HS-27A (cell line): ENCODE measurements at places on chromosomes 5 and 9.

DNA sequence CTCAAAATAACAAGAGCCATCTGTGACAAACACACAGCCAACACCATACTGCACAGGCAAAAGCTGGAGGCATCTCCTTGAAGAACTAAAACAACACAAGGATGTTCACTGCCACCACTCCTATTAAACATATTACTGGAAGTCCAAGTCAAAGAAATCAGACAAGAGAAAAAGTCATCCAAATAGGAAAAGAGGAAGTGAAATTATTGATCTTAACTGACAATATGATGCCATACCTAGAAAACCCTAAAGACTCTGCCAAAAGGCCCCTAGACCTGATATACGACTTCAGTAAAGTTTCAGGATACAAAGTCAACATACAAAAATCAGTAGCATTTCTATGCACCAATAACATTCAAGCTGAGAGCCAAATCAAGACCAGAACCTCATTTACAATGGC is 30.0 kb upstream of the MACIR start:
- no peak for DNase-seq

DNA sequence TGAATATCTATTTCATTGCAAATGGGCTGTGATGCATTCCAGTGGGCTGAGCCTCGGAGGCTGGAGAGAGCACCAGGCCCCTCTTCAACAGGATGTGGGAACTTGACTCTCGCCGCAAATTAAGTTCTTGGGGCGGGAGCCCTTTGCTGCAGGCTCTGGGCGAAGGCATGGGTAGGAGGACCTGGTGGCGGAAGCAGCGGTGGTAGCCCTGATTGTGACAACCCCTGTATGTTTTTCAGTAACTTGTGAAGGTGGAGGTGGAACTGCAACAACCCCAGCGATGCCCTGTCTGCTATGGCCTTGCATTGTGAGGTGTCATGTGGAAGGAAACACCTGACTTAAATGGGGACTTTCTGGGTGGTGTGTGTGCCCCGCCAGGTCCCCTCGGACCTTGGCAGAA is 9.4 kb downstream of the FYB1 start:
- no peak for DNase-seq

- DNase-seq = no peak
Measured at GRCh38 chr9:16026886-16027285, 474.0 kb downstream of the CCDC171 start.

DNA sequence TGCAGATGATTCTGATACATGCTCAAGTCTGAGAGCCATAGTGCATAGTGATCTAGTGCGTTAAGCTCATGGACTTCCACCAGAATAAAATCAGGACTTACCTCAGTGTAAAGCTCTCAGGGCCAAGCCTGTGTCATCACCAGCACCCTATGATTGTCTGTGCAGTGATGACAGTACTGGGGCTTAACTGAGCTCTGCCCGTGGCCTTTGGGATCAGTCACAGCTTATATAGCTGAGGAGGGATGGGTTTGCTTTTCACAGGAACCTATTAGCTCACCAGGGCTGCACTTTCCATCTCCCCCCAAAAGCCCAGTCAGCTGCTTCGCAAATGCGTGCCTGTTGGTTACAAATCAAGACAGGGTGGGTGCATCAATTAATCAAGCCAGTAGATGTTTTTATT is 246.9 kb downstream of the NR3C1 start:
- DNase-seq = no peak

GRCh38 chr5:137401946-137402345 is 97.2 kb downstream of the SPOCK1 start:
- no peak for DNase-seq

- no peak for DNase-seq
Measured at GRCh38 chr9:77751341-77752091, 103.4 kb upstream of the GNA14 start.

- DNase-seq = no peak
Measured at GRCh38 chr5:124231230-124231629, 515.2 kb downstream of the ZNF608 start.

- no peak for DNase-seq
Measured at GRCh38 chr5:52784737-52785136, 3.0 kb upstream of the ITGA1 start.

- no peak for DNase-seq
Measured at GRCh38 chr5:144121577-144121976, 48.9 kb downstream of the YIPF5 start.

GRCh38 chr5:109656829-109657228 is 32.9 kb upstream of the MAN2A1 start:
- peak; percentile 68 for DNase-seq

GRCh38 chr9:69671311-69671878 is 776 bp downstream of the APBA1 start:
- no peak for DNase-seq

- no peak for DNase-seq
Measured at GRCh38 chr9:113173341-113173740, 22.5 kb downstream of the SLC31A2 start.

DNA sequence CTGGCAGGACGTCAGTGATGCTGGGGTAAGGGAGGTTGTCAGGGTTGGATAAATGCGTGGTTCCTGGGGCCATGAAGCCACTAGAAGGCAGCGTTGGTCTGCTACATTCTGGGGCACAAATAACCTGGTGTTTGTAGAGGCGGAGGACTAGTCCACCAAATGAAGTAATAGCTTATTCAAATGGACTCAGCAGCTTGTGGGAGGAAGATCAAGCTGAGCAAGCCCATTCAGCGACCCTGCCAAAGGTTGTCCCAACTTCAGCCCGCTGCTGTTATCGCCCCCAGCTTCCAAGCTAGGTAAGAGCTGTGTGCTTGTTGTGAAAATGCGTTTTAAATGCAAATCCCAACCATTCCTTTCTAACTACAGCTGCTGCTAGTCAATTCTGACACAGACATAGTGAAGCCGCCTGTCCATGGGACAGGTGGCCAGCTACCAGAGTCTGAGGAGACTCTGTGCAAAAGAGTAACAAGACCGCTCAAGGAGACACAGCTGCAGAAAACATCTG is 7.6 kb upstream of the FAM240B start:
- DNase-seq = no peak

- no peak for DNase-seq
Measured at GRCh38 chr5:132032196-132032595, 20.7 kb upstream of the ACSL6 start.

DNA sequence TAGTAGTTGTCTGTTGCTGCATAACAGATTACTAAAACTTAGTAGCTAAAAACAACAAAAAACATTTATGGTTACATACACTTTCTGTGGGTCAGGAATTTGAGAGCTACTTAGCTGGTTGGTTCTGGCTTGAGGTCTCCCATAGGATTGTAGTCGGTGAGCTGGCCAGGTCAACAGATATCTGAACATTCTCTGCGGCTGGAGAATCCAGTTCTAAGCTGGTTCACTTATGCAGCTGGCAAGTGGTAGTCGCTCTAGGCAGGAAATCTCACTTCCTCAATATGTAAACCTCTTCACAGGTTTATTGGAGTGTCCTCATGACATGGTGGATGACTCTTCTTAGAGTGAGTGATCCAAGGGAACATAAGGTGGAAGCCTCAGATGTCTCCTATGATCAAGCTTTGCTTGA is 65.7 kb upstream of the TNFAIP8 start:
- DNase-seq = no peak

GRCh38 chr5:14449052-14449661 is 132.4 kb upstream of the OTULINL start:
- no peak for DNase-seq

DNA sequence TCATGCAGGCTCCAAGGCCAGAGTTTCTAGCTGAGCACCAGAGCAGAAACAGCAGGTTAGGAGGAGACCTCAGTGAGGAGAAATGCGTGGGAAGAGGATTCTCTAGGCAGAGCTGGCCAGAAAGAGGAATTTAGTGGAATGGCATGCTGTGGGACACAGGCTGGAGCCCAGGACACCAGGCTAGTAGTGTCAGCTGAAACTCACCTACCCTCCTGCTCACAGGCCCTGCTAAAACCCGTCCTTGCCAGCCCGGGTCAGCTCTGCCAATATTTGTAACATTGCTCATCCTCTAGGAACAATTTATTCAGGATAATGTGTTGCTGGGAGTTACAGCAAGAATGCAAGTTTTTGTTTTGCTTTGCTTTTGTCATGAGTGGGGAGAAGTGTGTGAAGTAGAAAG is 40.2 kb upstream of the AGXT2 start:
- DNase-seq = peak; percentile 19

DNA sequence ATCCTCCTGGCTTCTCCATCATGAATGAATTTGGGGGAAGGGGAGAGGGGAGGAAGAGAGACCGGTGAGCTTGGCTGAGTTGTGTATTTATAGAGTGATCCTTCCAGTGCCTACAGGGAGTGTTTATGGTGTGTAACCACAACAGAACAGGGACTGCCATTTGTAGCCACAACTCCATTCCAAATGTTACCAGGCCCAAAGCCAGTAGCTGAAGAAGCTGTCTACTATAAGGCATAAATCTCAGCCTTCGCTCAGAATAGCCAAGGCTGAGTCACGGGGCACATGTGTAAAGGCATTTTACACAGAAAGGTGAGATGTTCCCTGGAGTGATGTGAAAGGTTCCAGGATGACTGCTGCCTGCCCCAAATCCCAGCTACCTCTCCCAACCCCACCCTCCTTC is 2.5 kb downstream of the TMEM252 start:
- DNase-seq = no peak

DNA sequence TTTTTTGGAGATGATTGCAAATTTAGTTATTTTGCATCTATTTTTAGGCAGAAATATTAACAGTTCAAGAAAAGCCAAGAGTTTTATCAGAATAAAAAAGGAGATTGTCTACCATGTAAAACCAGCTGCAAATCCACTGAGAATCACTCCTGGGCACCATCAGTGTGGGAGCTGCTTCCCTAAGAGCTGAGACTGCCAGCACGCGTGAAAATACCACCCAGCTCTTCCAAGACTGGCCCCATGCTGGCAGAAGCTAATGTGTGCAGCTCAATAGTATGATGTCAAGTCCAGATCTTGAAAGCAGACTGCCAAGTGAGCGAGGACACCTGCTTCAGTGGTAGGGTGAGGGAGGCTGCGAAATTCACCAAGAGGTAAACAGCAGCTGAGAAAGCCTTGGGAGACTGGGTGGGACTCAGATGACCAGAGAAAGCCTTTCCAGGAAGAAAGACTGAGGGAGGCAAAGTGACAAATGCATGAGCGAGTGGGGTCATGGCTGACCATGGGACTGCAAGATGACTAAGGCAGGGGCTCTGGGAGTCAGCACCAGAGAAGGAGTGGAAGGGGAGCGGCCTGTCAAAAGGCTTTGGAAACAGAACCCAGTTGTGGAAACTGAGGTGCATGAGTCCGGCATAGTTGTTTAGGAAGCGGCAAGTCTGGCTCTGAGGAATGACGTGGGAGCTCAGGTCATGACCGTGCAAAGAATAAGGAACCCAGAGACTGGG is 200.9 kb downstream of the GADD45G start:
- no peak for DNase-seq

DNA sequence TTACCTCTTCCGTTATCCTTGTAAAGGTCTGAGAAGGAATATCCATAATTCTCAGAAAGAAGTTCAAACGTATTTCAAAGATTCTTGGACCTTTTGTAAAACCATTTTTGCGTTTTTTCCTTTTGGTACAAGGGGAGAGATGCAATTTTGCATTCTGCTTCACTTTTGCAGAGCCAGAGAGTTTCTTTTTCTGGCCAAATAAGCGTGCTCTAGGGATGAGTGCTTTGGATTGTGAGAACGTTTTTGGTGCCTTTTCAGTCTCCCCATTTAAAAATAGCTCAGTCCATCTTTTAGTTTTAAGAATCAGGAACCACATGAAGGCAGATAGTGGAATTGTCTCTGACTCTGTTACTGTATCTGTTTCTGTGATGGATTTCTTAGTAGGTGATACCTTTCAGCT is 1.5 kb downstream of the ARHGAP26 start:
- no peak for DNase-seq

DNA sequence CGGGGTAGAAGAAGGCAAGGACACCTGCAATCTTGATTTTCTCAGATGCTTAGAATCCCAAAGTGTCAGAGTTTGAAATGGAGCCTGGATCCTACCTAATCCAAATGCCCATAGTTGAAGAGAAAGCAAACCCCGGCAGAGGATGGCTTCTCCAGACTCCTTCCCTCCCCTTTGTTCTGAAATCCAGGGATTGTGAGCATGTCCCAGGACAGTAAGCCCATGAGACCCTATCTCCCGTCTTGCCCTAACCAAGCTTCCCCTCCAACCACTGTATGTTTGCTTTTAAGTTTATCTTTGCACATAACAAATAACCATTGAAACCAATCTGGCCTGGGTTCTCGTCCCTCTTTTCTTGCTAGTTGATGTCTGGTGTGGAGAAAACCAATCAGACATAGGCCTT is 78.3 kb upstream of the NIPAL4 start:
- DNase-seq = no peak

GRCh38 chr9:112349008-112349333 is 15.6 kb upstream of the PTBP3 start:
- no peak for DNase-seq

GRCh38 chr5:148828511-148829247 is 2.3 kb downstream of the ADRB2 start:
- DNase-seq = no peak

GRCh38 chr9:136051837-136052471 is 43.1 kb downstream of the NACC2 start:
- DNase-seq = peak; percentile 52

DNA sequence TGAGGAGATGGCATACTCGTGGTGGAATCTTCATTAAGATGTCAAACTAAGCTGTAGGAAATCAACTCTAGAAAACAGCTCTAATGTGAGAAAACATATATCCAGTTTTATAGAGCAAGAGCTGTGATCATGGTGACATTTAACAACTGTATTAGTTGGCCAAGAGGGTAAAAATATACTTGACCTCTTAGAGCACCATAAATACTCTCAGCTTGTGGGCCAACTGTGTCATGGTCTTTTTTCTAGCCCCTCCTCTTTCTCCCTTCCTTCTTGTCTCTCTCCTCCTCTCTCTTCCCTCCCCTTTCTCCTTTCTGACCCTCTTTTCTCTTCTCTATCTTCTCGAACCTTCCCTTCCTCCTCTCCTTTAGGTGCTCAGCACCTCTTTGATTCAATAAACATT is 54.7 kb downstream of the TMC1 start:
- DNase-seq = no peak

DNA sequence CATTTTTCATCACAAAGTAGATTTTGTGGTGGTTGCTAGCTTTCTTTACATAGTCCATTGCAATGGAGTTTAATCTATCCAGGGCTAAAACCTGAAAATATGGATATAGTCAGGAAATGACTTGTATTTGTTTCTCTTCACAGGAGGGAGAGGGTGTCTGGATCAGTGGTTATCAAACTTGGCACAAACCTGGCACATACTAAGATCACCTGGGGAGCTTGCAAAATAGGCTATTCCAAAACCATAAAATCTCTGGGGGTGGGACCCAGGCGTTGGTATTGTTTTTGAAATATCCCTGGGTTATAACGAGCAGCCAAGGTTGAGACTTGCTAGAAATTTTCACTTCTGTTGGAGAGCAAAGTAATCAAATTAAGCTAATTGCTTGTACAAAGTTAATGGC is 179.9 kb downstream of the PCSK1 start:
- no peak for DNase-seq
